ENCODE measurements at places on chromosomes 3 and 15.

- peak; percentile 59 for DNase-seq
Measured at GRCh38 chr15:31080591-31081014, 20.9 kb downstream of the TRPM1 start.

- DNase-seq: no peak
Measured at GRCh38 chr15:99504071-99504822, 61.5 kb upstream of the MEF2A start.

DNA sequence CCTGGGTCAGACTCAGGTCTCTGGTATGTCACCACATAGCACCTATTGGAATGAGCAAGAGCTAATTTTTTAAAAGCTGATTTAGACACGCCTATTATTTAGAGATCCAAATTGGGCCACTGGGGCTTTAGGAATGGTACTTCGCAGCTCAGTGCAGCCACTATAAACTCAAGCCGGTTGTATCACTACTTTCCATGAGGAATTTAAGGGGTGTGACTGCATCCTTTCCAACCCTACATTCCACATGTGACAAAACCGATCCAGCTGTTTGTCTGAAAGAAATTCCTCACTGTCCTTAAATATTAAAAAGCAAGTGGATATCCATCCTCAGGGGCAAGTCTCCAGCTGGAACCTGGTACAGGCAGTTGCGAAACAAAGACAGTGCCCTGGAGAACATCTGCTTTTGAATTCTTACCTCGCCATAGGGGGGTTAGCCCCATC is 12.8 kb downstream of the VGLL3 start:
- DNase-seq: no peak

GRCh38 chr3:128348805-128349531 is 117.7 kb downstream of the DNAJB8 start:
- peak; percentile 30 for DNase-seq

DNA sequence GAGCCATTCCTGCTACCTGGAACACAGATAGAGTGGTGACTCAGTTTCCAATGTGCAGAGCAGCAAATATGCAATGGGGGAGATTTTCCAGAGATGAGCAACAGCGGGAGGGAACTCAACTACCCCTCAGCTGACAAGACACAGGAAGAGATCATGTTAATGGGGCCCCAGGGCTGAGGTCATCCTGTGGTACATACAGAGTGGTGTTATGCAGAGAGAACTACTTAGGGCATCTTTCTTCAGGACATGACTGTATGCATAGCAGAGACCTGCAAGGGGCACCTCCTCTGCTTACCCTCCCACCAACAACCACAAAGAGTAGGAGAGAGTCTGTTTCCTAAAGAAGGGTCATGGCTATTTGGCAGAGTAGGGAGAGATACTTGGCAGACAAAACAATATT is 6.8 kb upstream of the TBC1D5 start:
- DNase-seq: no peak

DNA sequence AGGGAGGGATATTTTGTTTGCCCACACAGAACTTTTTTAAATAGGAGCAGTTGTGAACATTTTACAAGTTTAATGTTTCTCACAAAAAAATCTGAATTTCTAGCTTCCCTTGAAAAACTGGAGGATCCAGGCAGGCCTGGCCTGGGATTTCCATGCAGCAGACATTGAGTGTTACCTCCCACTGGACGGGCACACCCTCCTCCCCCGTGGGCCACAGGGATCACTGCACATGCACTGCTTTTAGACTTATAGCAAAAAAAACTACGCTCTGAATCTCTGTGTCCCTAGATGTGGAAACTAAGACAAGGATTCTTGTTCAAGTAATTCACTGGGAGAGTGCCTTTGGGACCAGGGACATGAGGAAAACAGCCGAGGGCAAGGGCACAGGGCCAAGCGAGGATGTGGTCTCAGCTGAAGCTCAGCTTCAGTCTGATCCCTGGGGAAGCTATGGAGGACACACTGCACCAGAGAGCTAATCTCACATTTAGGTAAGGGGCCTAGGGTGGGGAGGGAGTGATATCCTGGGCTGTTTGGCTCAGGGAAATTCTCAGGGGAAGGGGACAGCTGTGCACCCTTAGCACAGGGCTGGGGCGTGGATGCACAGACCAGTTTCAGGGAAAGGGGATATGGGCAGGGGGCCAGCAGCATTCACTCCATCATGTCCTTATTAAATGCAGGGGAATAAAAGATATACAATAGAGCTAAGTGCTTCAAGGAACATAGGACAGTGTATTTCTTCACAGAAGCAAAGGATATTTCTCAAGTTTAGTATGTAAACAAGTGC is 46.0 kb downstream of the FSIP1 start:
- no peak for DNase-seq

DNA sequence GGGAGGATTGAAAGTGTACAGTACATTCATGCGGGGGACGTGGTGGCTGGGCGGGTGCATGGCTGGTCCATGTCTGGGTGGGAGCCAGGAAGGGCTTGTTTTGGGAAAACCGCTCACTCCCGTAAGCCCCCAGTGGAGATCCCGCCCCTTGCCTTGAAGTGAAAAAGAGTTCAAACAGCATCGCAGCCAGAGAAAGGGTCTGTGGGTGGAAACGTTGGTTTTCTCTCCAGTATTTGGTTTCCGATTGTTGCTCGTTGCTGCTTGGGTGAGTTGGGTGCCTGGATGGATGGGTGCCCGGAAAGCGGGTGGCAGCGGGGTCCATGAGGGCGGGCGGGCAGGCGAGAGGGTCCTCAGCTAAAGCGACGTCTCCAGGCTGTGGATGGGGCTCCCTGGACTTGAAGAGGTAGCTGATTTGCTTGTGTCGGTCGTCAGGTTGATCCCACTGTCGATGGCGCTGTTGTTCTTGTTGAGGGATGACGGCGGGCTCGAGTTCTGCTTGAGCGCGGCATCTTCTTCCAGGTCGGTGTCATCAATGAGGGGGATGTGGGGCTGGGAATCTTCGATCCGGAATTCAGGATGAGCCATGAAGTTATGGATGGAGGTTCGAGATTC is 7.7 kb upstream of the SEC13 start:
- no peak for DNase-seq

DNA sequence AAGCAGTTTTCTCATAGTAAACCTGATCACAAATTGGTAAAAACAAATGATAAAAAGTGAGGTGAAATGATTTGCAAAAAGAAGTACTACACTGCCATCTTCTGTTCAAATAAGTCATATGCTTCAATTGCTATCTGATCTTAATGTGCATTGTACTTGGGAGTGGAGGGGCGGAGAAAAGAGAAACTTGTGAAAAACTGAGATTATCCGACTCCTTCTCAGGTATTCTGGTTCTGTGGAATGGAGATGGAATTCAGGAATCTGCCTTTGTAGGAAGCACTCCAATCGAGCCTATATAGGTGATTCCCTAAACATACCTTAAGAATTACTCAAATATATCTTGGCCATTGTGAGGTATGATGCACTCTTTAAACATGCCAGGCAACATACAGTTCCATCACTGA is 180.6 kb downstream of the CHL1 start:
- DNase-seq: peak; percentile 13

- peak; percentile 17 for DNase-seq
Measured at GRCh38 chr3:31170932-31171670, 276.6 kb upstream of the GADL1 start.

- no peak for DNase-seq
Measured at GRCh38 chr3:182521339-182521738, 272.0 kb upstream of the ATP11B start.
